T47D (cell line): ENCODE measurements at places on chromosomes 16 and 17.

DNA sequence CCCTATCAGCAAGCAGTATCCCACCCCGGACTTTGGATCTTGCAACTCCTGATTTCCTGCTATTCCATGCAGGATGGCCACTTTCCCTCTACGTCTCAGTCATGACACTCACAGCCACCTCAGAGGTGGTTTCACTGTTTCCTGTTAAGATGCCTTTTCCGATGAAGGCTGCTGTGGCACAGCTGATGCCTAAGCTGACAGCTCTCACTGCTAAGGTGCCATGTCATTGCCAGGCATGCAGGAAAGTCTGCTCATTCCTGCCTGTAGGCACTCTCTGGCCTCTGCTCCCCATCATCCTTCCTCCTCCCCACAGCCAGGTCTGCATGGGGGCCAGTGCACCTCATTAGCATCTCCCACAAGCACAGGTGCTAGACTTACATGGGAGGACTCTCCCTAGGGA, 173.0 kb downstream of the CBLN1 start:
- no peak for DNase-seq

DNA sequence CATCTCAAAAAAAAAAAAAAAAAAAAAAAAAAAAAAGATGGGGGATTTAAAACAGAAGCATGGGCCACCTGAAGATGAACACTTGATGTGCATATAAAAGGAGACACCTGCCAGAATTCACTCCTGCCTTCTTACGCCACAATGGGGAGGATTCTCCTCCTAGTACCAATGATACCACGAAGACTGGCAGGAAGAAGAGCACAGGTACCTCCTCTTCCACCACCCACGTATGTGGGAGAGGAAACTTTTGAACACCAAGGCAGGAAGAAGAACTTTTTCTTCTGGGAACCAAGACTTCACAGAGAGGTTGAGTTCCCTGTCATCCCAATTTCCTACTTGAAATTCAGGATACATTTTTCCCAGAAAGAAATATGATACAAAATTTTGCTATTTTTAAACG, 2.7 kb upstream of the MAP2K6 start:
- DNase-seq = no peak

GRCh38 chr16:61042737-61043136, 993.5 kb downstream of the CDH8 start:
- DNase-seq = no peak

GRCh38 chr16:78673884-78674283, 574.4 kb downstream of the WWOX start:
- DNase-seq = no peak

DNA sequence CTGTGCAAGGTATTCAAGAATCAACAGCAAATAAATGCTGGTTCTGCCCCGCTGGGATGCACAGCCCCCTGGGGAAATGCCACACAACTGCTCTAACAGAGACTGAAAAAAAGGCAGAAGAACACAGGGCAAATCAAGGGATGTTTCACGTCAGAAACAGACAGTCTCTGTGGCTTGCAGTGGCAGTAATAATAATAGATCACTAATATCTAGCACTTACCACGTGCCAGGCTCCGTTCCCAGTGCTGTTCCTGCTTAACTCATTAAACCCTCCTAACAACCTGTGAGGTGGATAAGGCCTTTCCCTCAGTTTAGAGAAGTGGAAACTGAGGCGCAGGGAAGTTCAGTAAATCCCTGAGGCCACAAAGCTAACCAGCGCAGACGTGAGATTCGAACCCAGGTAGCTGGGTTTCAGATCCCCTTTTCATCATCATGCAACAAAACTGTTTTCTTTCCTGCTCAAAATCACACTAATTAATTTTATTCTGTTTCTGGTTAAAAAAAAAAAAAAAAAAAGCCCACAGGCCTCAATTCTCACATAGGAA, 36.7 kb downstream of the ARHGAP17 start:
- DNase-seq = no peak

GRCh38 chr17:72852277-72852938, 240.1 kb downstream of the SLC39A11 start:
- no peak for DNase-seq

GRCh38 chr17:42457107-42457792, 1.4 kb upstream of the ATP6V0A1 start:
- no peak for DNase-seq

DNA sequence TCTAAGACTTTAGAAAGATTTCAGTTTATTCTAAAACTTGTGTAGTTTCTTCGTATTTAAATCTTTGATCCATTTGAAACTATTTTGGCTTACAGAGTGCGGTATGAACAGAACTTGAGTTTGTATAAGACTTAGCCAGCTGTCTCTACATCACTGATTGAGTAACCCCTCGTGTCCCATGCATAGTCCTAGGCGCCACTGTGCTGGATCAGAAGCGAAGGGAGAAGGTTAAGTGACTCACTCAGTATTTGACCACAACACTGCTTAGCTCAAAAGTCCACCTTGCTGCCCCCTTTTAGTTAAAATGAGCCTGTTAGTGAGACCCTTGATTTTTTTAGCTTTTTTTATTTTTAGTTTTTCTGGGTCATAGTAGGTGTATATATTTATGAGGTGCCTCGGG, 28.4 kb downstream of the CD300LB start:
- DNase-seq = no peak

DNA sequence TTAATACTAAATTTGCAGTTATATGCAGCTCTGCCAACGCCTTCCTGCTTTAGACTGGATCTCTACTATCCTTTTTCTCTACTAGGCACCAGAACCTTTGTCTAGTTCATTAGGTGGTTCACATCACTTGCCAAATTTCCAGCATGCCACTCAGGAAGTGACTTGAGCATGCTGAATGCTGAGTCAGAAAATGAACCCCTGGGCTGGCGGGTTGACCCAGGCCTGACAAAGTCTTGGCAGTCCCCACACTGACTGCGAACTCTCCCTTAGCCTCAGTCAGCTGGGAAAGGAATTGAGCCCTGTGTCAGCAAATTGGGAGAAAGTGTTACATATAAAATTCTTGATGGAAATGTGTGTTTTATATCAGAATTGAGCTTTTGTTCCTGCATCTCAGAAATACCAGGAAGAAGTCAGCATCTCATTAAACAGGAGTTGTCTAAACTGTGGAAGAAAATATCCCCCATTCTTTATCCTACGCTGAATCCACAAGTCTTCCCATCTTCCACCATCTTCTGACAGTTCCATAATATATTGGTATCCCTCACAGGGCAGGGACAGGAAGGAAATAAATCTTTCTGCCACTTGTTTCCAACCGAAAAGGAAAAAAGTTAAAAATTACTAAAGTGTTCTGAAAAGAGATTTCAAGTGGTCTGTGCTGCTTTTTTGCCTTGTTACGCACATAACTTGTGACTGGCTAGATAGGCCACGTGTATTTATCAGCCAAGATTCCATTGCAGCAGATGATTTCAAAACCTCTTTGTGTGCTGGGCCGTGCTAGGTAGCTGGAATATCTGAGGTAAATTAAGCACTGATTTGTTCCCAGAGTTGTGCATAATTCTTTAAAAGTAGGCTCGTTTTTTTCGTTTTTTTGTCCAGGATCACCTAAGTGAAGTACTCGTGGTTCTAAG, 16.7 kb upstream of the SLC12A3 start:
- DNase-seq = no peak

DNA sequence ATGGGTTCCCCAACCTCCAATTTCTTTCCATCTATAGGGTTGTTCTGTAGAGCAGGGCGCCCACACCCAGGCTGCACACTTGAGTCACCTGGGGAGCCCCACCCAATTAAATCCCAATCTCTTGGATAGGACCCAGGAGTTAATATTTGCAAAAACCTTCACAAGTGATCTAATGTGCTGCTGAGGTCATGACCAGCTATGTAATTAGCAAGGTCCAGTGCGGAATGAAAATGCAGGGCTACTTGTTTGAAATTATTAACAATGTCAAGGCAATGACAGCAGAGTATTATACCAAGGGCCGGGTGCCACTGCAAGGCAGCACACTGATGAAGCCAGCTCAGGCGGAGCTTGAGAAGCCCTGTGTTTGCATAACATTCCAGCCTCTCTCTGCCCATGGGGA, 302.7 kb downstream of the MAF start:
- DNase-seq = no peak

- no peak for DNase-seq
Measured at GRCh38 chr17:32529604-32530003, 42.8 kb downstream of the CDK5R1 start.

DNA sequence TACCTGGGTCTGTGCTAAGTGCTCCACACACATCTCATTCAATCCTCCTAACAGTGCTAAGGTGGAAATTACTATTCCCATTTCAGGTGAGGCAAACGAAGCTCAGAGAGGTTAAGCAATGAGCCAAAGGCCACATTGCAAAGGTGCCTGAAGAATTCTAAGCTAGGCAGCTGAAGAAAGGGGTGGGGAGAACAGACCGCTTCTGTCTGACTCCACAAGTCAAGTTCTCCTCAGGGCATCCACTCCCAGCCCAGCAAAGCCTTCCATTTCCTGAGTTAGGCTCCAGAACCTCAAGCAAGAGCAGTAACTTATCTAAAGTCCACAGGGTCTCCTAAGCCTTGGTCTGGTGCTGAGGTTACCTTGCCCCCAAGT, 27.0 kb upstream of the MRPS23 start:
- no peak for DNase-seq

DNA sequence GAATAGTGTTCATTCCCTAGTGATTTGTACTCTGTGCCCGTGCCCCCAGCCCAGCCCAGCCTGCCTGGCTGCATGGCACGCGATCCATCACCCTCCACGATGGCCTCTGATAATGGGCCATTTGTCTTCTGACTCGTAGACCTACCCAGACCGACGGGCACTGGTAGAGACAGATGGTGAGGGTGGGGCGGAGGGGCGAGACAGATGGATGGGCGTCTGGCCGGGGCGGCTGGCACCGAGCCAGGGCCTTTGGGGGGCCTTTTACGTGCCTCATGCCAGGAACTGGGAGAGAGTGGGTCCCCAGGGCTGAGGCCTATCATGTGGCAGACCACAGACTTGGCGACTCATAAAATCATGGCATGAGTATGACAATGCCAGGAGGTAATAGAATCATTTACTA, 25.4 kb downstream of the CRHR1 start:
- no peak for DNase-seq

- DNase-seq = no peak
Measured at GRCh38 chr17:78146881-78147280, 696 bp downstream of the C17orf99 start.

GRCh38 chr17:73575470-73576221, 68.6 kb downstream of the SDK2 start:
- DNase-seq = no peak

- no peak for DNase-seq
Measured at GRCh38 chr17:66481271-66481670, 178.9 kb downstream of the PRKCA start.

- peak; percentile 31 for DNase-seq
Measured at GRCh38 chr16:84278968-84279367, 15.7 kb upstream of the WFDC1 start.

DNA sequence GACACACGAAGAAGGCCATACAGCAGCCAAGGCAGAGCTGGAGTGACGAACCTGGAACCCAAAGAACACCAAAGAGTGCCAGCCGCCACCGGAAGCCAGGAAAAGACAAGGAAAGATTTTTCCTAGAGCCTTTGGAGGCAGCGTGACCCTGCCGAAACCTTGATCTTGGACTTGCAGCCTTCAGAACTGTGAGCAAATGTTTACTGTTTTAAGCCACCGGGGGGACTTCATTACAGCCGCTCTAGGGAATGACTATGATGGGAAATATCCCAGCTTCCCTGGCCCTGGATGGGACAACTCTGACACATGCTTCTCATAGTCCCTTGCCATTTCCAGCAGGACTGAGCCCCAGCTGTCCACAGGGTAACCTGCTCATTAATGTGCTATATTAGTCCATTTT, 270.6 kb downstream of the HAPSTR1 start:
- DNase-seq = no peak

DNA sequence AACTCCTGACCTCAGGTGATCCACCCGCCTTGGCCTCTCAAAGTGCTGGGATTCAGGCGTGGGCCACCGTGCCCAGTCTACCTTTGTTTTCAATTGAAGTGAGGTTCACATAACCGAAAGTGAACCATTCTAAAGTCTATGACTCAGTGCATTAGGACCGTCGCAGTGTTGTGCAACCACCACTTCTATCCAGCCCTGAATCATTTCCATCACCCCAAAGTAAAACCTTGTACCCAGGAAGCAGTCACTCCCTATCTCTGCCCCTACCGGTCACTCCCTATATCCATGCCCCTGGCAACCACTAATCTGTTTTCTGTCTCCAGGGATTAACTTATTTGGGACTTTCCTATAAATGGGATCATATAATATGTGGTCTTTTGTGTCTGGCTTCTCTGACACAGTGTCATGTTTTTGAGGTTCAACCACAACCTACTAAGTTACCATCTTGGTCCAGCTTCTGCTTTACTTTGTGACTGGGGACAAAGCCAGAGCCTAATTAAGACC, 28.3 kb upstream of the CDC42EP4 start:
- DNase-seq = no peak

- DNase-seq = no peak
Measured at GRCh38 chr16:15874745-15875314, 13.6 kb downstream of the CEP20 start.

GRCh38 chr17:4862720-4863119, 29.6 kb downstream of the MINK1 start:
- no peak for DNase-seq

- DNase-seq = no peak
Measured at GRCh38 chr16:50266337-50267091, at the start of gene ADCY7. TSS of gene ADCY7 (plus strand) at chr16:50266551. CDS start at chr16:50288180, 21,629 bp downstream.

DNA sequence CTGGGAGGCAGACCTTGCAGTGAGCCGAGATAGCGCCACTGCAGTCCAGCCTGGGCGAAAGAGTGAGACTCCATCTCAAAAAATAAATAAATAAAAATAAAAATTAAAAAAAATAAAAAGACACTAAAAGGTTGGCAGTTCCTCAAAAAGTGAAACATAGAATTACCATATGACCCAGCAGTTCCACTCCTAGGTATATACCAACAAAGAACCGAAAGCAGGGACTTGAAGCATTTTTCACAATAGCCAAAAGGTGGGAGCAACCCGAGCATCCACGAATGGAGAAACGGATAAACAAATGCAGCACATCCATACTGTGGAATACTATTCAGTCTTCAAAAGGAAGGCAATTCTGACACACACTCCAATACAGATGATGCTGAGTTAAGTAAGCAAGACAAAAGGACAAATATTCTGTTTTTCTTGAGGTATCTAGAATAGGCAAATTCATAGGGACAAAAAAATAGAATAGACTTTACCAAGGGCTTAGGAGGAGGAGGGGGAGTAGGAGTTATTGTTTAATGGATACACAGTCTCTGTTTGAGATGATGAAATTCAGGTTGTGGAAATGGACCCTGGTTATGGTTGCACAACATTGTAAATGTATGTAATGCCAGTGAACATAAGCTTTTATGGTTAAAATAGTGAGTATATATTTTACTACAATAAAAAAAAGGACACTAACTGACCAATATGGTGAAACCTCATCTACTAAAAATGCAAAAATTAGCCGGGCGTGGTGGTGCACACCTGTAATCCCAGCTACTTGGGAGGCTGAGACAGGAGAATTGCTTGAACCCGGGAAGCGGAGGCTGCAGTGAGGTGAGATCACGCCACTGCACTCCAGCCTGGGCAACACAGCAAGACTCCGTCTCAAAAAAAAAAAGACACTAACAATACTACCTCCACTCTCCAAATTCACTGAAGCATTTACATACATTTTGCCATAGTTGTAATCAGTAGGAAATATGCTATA, 27.0 kb upstream of the SLC35B1 start:
- DNase-seq = no peak
